Mucosa of descending colon (tissue), 3 donors: ENCODE measurements at places on chromosomes 6 and 20. TPM values are rescaled to one million over a fixed set of nuclear protein-coding genes. Genes with fewer than 3 reads are reported as not detected.

GRCh38 chr20:34820805-34821578 is 4.5 kb downstream of the NCOA6 start:
- DNase-seq = no peak

The SLPI gene
- total RNA-seq = 43.3 TPM

The SYNE1 gene
- total RNA-seq = 78.6 TPM

The VARS2 gene
- total RNA-seq = 20.9 TPM

DNA sequence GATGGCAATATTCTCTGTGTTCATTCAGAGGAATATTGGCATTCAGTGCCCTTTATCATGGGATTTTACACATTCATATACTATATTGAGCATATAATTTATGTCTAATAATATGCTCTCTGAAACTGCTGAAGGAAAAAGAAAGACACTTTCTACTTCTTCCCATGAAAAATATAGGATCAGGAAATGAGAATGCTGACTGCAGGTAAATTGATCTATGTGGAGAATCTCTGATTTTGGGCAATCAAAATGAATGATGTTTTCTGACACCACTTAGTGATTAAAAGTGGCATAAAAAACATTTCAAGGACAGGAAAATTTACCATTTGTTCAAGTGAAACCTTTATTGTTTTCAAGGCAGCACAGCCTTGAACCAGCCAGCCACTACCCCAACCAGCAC is 260.1 kb upstream of the STXBP5 start:
- no peak for DNase-seq

GRCh38 chr6:126359936-126360537 is 20.1 kb downstream of the CENPW start:
- DNase-seq = no peak
